Stomach (tissue), 19 donors: ENCODE measurements at places on chromosomes 5 and 9. TPM values are rescaled to one million over a fixed set of nuclear protein-coding genes. Genes with fewer than 3 reads are reported as not detected.

- DNase-seq = no peak
Measured at GRCh38 chr5:42908086-42908485, 96.4 kb upstream of the SELENOP start.

DNA sequence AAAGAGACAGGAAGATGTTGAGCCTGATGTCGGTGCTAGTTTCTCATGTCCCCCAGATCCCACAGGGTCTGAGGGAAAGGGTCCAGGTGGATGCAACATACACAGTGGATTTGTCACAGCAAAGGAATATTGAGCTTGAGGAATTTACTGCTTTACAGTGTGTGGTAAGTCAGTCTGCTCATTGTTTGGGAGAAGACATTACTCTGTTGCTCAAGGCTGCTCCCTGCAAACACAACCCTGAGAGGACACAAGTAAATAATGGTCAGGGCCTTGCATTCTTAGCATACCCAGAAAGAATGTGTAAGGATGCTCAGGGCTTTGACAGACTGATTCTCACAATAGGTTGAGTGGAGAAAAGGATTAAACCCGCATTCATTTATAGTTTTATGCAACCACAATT lies 7.3 kb upstream of the MAN2A1 start:
- no peak for DNase-seq

- no peak for DNase-seq
Measured at GRCh38 chr5:175354964-175355363, 89.0 kb downstream of the DRD1 start.

Gene FOXD4L5
- total RNA-seq = not detected

GRCh38 chr9:98226957-98227356 lies 28.5 kb downstream of the TBC1D2 start:
- DNase-seq = peak; percentile 55

- DNase-seq = no peak
Measured at GRCh38 chr9:7103367-7103766, 345.6 kb downstream of the KDM4C start.
